Right atrium auricular region (tissue), 2 donors: ENCODE measurements at places on chromosomes 7 and 10. TPM values are rescaled to one million over a fixed set of nuclear protein-coding genes. Genes with fewer than 3 reads are reported as not detected.

GRCh38 chr10:59036311-59037017 is 140.0 kb upstream of the PHYHIPL start:
- no peak for DNase-seq

DNA sequence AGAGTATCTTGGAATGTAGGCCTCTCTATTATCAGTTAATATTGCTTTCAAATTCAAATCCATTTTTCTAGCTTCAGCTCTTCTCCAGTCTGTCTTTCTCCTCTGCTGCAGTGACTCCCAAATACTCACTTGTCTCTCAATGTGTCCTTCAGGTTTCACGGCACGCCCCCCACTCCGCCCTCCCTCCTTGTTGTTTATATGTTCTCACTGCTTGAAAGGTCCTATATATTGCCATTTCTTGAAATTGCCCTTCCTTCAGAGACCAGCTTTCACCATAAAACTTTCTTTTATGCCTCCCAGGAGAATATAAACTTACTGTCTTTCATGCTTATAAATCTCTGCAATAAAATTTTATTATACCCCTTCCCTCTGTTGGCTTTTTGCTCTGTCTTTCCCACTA is 668.2 kb downstream of the CCSER2 start:
- DNase-seq, result no peak

DNA sequence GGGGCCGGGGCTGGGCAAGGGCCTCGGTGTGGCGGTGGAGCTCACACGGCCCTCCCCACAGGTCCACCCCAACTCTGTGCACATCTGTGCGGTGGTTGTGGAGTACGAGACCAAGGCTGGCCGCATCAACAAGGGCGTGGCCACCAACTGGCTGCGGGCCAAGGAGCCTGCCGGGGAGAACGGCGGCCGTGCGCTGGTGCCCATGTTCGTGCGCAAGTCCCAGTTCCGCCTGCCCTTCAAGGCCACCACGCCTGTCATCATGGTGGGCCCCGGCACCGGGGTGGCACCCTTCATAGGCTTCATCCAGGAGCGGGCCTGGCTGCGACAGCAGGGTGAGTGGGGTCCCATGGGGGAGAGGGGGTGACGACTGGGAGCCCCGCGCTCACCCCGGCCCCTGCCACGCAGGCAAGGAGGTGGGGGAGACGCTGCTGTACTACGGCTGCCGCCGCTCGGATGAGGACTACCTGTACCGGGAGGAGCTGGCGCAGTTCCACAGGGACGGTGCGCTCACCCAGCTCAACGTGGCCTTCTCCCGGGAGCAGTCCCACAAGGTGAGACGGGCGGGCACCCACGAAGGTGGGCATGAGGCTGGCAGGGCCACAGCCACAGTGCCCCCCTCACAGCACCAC is 8.8 kb downstream of the TMEM120A start:
- no peak for DNase-seq

DNA sequence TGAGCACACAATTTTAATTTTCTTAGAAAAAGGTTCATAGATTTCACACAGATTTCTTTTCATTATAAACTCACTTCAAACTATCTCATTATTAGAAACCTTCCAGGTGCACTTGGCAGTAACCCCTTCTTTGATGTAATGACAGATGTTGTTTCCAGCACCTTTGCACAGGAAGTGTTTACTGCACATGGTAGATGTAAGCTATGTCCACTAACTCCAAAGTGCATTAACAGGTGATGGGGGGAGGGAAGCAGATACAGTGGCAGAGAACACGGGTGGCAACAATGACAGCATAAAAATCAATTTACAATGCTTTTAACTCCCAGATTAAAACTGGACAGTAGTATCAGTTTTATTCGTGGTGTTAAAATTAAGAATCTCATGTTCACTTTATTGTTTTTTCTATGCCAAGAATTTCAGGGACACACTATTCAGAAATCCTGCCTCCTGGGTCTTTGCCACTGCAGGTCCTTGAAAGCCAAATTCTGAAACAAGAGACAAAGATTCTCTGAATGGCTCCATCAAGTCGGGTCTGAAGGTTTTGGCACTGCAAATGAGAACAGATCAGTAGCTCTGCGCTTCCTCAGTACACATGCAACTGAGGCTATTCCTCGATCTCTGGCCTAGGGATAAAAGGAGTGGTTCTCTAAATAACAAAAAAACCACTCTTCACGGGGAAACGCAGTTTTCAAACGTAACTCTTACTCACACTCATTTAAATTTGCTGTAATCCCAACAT is 187.7 kb downstream of the JAZF1 start:
- DNase-seq, result no peak

DNA sequence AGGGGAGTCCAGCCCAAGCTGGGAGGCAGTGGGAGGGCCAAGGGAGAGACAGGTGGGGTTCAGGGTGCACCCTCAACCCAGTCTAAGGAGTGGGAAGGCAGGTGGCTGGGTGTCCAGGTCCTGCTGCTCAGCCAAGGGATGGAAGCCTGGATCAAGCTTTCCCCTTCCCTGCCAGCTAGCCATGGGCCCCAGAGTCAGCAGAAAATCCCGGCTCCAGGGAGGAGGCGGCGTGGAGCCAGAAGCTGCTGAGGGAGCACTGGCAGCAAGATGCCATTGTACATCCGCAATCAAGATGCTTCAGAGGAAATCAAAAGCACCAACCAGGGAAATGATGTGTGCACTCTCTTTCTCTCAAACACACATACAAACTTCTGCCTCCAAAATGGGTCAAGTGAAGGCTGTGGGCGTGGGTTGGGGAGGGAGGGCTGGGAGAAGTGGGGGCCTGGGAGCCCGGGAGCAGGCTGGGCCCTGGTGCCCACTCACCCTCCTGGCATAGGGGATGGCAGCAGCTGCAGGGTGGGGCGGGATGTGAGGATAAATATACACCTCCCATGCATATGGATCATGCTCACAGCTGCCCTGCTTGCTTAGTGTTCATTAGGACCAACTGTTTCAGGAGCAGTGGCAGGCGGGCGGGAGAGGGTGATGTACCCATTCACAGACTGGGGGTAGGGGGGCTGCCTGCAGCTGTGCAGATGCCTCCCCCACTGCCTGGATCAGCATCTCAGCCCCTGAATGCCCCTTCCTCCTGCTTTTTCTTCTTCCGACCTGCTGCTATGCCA is 24.2 kb downstream of the TRIM8 start:
- DNase-seq, result no peak

IL6 gene
- total RNA-seq, result 3.6 TPM

RBP4 gene
- total RNA-seq, result 48.2 TPM

HERPUD2 gene
- 23.9 TPM for total RNA-seq

GPR26 gene
- total RNA-seq, result not detected
